Progenitor cell of endocrine pancreas (in vitro differentiated cells): ENCODE measurements at places on chromosomes 11 and 22.

DNA sequence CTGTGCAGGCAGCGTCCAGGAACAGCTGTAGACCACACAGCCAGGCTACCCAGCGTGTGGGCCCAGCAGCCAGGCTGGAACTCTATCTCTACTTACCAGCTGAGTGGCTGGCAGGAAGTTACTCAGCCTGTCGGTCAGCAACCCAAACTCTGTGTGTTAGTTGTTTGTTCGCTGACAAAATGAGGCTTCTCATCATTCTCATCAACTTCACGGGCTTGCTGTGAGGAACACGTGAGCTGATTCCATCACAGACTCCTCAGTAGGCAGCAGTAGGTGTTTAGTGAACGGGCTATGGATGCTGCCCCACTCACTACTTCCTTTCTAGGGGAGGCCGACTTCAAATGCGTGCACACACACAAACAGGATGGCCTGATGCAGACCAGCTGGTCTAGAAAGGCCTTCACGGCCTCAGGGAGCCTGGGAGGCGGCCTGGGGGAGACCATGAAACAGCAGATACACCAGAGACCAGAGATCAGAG, 830 bp upstream of the SPDYC start:
- no peak for DNase-seq

GRCh38 chr22:32996276-32996675, 61.9 kb downstream of the SYN3 start:
- DNase-seq, result no peak

DNA sequence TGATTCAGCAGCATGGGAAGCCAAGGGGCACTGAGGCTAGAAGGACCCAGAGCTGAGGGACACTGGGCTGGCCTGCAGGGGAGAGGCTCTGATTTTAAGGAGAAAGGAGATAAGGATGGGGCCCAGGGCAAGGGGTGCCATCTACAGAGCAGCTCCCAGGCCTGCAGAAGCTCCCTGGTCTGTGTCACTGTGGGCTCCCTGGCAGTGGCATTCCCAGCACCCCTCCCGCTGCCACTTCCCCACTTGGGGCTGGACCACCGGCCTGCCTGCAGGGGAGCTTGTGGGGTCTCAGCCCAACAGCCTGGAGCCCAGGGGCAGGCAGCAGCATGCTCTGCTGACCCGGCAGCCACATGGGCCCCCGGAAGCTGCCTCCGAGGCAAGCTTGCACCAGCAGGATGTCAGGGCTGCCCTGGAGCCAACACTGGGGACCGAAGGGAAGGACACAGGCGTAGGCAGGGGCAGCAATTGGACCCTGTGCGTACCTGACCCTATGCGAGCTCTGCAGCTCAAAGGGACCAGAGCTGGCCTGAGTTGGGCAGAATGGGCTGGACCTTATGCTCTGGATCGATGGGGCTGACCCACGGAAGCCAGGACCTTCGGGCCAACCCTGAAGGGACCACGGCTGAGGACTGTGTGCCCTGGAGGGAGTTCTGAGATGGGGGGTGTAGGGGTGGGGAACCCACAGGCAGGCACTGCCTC, 35.4 kb upstream of the WNT7B start:
- DNase-seq, result no peak

DNA sequence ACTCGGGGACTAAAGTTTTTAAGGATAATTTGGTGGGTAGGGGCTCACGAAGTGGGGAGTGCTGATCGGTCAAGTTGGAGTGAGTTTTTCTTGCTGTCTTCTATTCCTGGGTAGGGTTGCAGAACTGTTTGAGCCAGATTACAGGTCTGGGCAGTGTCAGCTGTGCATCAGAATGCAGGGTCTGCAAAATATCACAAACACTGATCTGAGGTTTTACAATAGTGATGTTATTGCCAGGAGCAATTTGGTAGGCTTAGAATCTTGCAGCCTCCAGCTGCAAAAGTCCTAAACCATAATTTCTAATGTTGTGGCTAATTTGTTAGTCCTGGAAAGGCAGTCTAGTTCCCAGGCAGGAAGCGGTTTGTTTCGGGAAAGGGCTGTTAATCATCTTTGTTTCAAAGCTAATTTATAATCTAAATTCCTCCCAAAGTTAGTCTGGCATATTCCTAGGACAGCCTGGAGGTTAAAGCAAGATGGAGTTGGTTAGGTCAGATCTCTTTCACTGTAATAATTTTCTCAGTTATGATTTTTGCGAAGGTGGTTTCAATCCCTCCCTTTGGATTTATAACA, 39.7 kb upstream of the CALCA start:
- DNase-seq, result no peak

DNA sequence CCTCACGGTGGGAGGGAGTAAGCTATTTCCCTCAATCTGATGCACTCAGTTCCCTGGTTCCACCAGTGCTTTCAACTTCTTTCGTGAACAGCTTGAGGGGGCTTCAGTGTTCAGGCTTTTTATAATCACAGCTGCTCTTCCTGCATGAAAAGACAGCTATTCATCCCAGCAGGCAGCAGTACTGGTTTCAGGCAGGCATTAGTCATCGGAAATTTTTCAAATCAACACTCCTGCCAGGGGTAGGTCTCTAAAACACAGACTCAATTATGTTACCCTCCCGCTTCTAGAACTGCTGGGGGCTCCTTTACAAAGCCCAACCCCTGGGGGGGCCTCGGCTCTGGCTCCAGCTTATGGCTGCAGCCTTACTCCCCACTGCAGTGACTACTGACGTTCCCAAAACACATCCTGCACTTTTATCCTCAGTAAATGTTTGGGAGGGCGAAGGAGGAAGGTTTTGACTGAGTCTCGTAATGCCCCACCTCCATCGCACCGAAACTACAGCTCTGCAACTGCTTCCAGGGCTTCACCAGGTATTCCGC, 5.8 kb downstream of the POLDIP3 start:
- DNase-seq, result no peak

DNA sequence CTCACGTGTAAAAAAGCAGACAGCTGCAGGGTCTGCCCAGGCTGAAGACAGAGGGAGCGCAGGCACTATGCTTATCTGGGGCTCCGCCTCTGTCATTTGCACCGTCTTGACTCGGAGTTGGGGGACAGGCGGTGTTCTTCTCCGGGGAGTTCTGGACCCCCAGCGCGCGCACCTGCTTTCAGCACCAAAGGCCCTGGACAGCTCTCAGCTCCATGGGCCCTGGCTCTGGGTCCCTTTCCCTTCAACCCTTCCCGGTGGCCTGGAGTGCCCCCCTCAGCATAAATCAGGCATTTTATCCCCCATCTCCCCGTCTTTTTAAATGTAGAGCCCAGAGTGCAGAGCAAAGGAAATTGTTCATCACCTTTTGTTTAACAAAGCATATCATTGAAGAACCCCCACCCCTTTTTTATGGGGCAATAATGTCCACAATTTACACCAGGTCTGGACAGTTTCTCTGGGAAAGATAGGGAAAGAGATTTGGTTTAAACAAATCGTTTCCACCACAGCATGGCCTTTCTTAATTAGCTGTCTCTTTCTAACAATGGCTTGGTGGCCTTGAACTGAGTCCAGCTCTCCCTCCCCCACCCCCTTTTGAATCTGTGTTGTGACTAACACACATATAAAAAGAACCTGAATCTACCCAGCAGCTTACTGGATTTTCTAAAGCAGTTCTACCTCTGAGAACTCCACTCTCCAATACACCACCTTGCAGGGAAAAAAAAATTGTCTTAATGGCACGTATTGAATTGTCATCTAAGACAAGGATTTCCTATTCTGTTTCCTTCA, 1.7 kb downstream of the SEZ6L start:
- DNase-seq, result peak; percentile 65

DNA sequence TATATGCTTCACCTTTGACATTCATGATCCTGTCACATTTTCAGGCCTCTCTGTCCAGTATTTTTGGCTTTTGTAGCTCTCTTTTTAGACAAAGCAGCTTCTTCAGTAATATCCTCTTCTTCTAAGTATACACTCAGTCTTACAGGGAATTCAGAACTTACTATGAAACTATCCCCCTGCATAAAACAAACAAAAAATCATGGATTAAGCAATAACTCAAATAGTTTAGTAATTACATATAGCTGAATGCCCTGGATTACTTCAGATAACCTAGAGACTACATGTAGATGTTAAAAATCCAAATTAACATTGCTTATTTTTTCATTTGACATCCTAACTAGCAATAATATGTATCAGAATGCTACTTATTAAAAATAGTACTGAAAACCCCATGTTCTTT, 5.2 kb downstream of the TAF1D start:
- no peak for DNase-seq

GRCh38 chr11:62747475-62748160, 6.3 kb downstream of the ZBTB3 start:
- DNase-seq, result no peak

- no peak for DNase-seq
These were observed 40.1 kb upstream of the PPARA start for GRCh38 chr22:46110215-46110614.

GRCh38 chr22:38162881-38163843, 18.5 kb downstream of the PLA2G6 start:
- no peak for DNase-seq

DNA sequence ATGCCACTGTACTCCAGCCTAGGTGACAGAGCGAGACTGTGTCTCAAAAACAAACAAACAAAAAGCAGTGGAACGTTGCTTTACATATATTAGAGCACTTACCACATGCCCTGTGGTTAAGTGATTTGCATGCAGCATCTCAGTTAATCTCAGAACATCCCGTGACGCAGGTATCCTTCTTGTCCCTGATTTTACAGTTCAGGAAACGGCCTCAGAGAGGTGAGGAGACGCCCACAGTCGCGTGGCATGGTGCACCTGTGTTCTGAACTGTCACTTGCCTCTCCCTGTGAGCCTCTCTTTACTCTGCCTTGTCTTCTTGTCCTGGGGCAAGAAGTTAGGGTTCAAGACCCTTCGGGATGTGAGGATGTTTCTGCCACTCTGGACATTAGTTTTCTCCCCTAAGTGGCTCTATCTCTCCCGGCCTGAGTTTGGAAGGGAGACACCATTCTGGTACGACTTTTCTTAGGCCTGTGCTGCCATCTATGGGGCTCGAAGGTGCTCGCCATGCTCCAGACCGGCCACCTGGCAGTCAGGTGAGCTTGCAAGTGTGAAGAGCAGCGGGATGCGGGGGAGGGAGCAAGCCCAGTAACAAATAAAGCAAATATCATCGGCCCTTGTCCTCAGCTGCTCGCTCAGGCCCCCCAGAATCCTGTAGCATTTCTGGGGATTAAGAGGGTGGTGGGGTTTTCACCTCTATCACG, 25.6 kb downstream of the YWHAH start:
- peak; percentile 54 for DNase-seq
